ENCODE measurements at places on chromosomes 1 and 21.

DNA sequence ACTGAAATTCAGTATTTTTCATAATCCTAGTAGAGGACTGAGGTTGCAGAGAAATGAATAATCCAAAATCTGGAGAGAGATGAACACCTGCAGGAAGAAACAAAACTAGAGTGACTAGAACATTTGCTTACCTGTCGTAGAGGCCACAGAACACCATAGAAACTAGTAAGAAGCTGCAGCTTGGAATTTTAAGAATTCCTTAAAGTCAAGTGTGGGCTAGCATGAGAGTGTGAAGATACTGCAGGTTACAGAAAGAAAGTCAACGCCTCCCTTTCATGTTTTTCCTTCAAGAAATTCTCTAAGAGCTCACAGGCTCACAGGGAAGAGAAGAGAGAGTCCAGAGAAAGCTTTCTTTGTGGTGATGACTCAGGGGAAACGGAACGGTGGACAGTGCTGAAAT is 633.7 kb downstream of the LRRIQ3 start:
- no peak for DNase-seq

DNA sequence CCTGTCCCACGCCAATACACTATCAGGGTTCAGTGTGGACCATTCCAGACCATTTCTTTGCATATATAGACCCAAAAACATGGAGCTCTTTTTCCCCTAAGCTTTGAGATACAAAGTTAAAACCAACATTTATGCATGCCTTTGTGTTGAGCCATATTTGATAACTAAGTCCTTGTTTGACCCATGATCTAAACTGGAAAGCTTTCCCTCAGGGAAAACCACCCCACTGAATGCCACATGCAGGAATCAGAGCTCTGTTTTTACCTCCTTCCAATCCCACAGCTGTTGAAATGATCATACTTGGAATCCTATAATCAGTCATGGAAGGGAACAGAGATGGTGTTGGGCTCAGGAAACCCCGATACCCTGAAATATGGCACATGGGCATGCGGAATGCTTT is 14.8 kb upstream of the SLC45A1 start:
- no peak for DNase-seq

- no peak for DNase-seq
Measured at GRCh38 chr21:42570841-42571387, 57.3 kb downstream of the SLC37A1 start.

- no peak for DNase-seq
Measured at GRCh38 chr1:157993147-157993917, at the start of gene KIRREL1. KIRREL1 (plus strand) TSS chr1:157993645; CDS start chr1:157993677, 32 bp downstream.

- peak; percentile 32 for DNase-seq
Measured at GRCh38 chr1:61082311-61083012, at the start of gene NFIA. NFIA (plus strand) TSS chr1:61082561.
